Natural killer cell (primary cell): ENCODE measurements at places on chromosomes 5 and 9. TPM values are rescaled to one million over a fixed set of nuclear protein-coding genes. Genes with fewer than 3 reads are reported as not detected.

DNA sequence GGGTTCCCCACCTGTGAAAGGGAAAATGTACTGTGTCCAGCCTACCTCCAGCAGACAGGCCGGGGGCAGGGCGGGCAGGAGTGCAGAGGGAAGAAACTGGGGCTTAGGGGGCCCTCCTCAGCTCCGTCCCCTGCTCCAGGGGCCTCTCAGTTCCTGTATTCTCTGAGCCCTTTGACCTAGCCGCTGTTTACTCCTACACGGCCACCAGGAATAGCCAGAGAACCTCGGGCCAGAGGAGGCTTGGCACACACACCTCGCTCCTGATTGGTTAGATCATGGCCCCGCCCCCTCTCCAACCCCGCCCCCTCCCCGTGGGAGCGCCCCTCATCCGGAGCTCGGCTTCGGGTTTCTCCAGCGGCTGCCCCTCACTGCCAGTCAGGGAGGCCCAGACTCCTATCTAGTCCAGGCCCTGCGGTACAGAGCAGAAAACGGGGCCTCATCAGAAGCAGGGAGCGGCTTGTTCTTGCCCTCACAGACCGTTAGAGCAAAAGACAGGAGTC is 2.2 kb downstream of the ST6GALNAC6 start:
- H3K4me1 ChIP-seq = peaks cover 58% of the 10 kb centered on the region
- H3K27ac ChIP-seq = peak overlapping the region; percentile 15
- H3K27me3 ChIP-seq = no peaks in the 10 kb centered on the region
- H3K4me3 ChIP-seq = no peak overlapping the region
- peaks cover 43% of the 10 kb centered on the region for H3K36me3 ChIP-seq
- no peak for DNase-seq

LMNB1 gene
- total RNA-seq = 57.8 TPM

DNA sequence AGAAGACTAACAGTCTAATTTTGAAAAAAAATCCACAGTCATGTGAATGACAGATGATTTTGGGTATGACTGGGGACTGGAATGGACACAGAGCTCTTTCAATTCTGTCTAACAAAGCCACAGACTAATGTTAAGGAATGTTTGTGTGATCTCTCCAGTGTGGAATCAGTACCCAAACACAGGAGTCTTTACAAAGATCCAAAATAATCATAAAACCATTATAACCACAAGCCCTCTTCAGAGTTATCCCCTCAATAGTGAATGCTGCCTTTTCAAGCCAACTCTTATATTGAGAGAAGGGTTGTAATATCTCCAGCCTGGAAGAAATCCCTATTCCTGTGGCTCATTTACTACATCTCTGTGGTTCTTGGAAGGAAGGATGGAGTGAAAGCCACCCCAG is 552.0 kb upstream of the CLINT1 start:
- H3K36me3 ChIP-seq = no peaks in the 10 kb centered on the region
- peaks cover 3% of the 10 kb centered on the region for H3K4me1 ChIP-seq
- no peak overlapping the region for H3K27ac ChIP-seq
- no peak for DNase-seq
- H3K27me3 ChIP-seq = no peaks in the 10 kb centered on the region

DNA sequence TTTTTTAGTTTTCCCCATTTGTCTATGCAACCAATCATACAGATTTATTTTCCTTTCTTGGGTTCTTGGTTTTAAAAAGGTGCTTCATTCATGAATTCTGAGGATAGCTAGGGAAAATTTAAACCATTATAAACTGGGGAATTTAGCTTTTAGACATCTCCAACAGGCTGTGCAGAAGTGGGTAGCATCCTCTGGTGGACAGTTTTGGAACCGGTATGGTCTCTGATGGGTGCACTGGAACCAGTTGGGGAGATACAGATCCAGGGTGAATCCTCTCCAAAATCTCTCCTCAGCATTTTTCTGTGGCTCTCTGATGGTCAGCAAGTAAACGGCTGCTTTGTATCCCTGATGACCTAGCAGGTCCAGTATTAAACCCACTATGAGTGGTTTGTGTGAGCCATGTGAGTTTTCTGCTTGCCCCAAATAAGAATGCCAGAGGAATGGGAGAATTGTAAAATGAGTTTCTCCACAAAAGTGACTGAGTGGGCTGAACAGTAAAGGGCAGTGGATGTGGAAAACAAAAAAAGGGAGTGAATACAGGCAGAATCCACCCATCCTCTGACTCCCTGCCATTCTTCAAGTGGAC is 9.1 kb upstream of the DNAJC25 start:
- no peak overlapping the region for H3K4me3 ChIP-seq
- H3K27me3 ChIP-seq = no peaks in the 10 kb centered on the region
- peak; percentile 67 for DNase-seq

- H3K4me3 ChIP-seq = no peak overlapping the region
- peak overlapping the region; percentile 43 for H3K27ac ChIP-seq
- no peaks in the 10 kb centered on the region for H3K36me3 ChIP-seq
- H3K27me3 ChIP-seq = no peaks in the 10 kb centered on the region
These were observed 81.6 kb downstream of the PPP2R2B start for GRCh38 chr5:146796911-146797310.

TNFSF8 gene
- 4.2 TPM for total RNA-seq

RECK gene
- 10.3 TPM for total RNA-seq

DNA sequence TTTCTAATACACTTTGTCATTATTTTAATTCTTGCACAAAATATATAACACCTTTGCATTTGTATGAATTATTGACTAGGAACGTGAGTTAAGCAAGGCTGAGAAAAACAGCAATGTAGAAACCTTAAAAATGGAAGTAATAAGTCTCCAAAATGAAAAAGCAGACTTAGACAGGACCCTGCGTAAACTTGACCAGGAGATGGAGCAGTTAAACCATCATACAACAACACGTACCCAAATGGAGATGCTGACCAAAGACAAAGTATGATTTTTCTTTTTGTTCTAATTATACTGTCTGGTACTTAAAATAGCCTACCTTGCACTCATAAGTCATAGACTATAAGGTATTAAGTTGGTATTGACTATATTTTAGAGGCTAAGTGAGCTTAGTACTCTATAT is 34.4 kb downstream of the RAD50 start:
- H3K27ac ChIP-seq = no peak overlapping the region
- H3K36me3 ChIP-seq = peaks cover 66% of the 10 kb centered on the region
- H3K4me1 ChIP-seq = no peaks in the 10 kb centered on the region
- H3K4me3 ChIP-seq = no peak overlapping the region

DNA sequence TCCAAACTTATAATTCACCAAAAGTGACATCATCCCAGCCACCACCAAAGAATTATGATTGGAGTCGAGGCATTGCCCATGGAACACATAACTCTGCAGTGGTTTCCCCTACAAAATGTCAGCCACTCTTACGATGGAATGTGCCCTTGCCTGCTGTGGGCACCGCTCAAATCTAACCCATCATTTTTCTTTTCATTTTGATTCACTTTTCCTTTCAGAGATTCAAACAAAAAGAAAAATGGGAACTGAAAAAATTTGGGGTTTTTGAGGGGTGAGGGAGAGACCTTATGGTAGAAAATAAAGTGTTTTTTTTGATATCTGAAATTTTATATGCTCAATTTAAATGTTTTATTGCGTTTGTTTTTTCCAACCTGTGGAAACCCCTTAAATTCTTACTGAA is 28.1 kb downstream of the SMARCA2 start:
- DNase-seq = no peak
- H3K4me3 ChIP-seq = no peak overlapping the region
- H3K4me1 ChIP-seq = peaks cover 4% of the 10 kb centered on the region
- no peaks in the 10 kb centered on the region for H3K27me3 ChIP-seq

DNA sequence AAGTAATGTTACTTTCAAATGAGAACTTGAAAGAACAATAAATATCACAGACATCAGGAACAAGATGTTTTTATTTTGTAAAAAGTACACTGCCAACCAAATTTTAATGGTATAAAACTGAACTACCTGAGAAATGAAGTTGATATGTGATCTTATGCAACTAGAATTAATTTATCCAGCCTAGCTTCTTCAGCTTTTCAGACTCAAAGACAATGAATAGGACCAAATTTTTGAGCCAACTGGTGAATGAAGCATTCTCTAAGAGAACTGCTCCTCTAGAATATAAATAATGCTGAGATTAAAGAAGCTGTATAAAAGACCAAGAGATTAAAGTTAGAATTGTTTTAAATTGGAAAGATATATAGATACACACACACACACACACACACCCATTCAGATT is 9.9 kb downstream of the CDC14B start:
- no peaks in the 10 kb centered on the region for H3K36me3 ChIP-seq
- H3K27ac ChIP-seq = no peak overlapping the region
- H3K4me1 ChIP-seq = no peaks in the 10 kb centered on the region

DNA sequence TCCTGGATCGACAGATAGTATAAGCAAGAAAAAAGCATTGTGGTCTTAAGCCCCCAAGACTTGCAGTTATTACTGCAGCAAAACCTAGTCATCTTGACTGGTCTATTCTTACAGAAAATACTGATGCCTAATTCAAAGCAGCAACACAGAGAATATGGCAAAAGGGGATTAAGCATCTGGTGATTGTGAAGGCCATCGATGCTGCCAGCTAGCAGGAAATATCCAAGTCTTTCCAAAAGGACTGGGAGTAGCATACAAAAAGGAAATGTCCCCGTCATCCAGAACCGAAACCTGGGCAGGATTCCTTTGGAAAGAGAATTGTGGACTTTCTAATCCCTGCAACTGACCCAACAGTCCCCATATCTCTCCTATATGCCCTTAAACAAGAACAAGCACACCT is 132.2 kb downstream of the SLF1 start:
- H3K27me3 ChIP-seq = no peaks in the 10 kb centered on the region
- H3K4me3 ChIP-seq = no peak overlapping the region
- no peak overlapping the region for H3K27ac ChIP-seq
- no peaks in the 10 kb centered on the region for H3K36me3 ChIP-seq
- DNase-seq = no peak
- H3K4me1 ChIP-seq = no peaks in the 10 kb centered on the region

GRCh38 chr9:112271466-112272098 is 61.8 kb downstream of the PTBP3 start:
- no peak overlapping the region for H3K4me3 ChIP-seq
- H3K36me3 ChIP-seq = peaks cover 5% of the 10 kb centered on the region
- no peak for DNase-seq
- H3K27ac ChIP-seq = no peak overlapping the region

DNA sequence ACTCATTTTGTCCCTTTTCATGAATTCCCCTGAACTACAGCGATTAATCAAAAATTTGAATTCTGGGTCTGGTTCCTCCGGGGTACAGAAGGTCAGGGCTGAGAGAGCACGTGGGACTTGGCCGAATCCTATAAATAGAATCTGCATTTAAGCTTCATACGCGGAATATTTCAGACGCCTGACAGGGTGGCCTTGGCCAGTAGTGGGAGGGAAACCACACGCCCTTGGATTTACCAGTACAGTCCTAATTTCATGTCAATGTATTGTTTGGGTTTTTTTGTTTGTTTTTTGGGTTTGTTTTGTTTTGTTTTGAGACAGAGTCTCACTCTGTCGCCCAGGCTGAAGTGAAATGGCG is 21.5 kb upstream of the NIPBL start:
- H3K36me3 ChIP-seq = no peaks in the 10 kb centered on the region
- H3K4me3 ChIP-seq = no peak overlapping the region
- H3K4me1 ChIP-seq = no peaks in the 10 kb centered on the region
- DNase-seq = no peak

GRCh38 chr5:128397876-128398275 is 140.2 kb downstream of the FBN2 start:
- H3K4me3 ChIP-seq = no peak overlapping the region
- no peaks in the 10 kb centered on the region for H3K4me1 ChIP-seq
- no peak for DNase-seq
- no peaks in the 10 kb centered on the region for H3K27me3 ChIP-seq

DNA sequence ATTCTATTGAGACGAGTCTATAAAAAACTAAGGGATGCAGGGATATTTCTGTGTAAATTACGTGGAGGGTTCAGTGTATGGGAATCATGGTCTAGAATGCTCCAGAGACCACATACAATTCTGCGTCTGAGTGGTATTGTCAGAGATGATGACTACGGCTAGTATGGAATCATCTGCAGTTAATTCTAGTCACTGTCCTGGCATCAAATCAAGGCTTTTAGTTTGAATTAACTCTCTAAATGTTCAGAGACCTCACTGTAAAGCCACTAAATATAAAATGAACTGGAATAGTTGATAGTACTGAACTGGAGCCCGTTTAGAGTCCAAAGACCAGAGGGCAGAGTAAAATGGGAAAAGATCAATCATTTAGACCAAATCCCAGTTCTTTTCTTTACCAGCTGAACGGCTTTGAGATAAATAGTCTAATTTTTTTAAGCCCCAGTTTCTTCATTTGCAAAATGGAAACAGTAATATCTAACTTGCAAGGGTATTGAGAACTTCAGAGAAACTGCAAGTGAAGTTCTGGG is 599.8 kb downstream of the EBF1 start:
- H3K27ac ChIP-seq = no peak overlapping the region
- no peaks in the 10 kb centered on the region for H3K36me3 ChIP-seq
- DNase-seq = no peak
- H3K4me1 ChIP-seq = no peaks in the 10 kb centered on the region
- H3K4me3 ChIP-seq = no peak overlapping the region
- H3K27me3 ChIP-seq = no peaks in the 10 kb centered on the region

PCSK1 gene
- not detected for total RNA-seq

GRCh38 chr9:136881691-136882108 is 4.6 kb upstream of the TRAF2 start:
- peak overlapping the region; percentile 30 for H3K4me3 ChIP-seq
- DNase-seq = peak; percentile 64
- no peaks in the 10 kb centered on the region for H3K27me3 ChIP-seq
- peaks cover 48% of the 10 kb centered on the region for H3K4me1 ChIP-seq
- H3K36me3 ChIP-seq = no peaks in the 10 kb centered on the region

DNA sequence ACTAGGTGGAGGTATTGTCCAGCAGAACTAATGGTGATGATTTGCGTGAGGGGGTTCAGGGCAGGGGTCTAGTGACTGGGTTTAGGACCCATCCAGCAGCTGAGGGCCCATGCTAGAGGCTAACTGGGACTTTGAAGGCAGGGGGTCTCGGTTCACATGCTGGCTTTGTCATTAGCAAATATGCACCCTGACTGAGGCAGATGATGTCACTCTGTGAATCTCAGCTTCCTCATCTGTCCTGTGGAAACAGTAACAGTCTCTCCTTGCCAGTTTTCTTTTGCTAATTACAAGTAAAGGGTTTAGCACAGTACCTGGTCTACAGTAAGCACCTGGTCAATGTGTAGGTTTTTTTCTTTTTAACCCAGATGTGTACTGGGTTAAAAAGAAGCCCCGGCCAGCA is 5.2 kb downstream of the SH2D3C start:
- no peak for DNase-seq
- H3K27me3 ChIP-seq = no peaks in the 10 kb centered on the region
- no peak overlapping the region for H3K4me3 ChIP-seq
- H3K4me1 ChIP-seq = peaks cover 72% of the 10 kb centered on the region
